PC-3 (cell line): ENCODE measurements at places on chromosomes 5 and 9.

DNA sequence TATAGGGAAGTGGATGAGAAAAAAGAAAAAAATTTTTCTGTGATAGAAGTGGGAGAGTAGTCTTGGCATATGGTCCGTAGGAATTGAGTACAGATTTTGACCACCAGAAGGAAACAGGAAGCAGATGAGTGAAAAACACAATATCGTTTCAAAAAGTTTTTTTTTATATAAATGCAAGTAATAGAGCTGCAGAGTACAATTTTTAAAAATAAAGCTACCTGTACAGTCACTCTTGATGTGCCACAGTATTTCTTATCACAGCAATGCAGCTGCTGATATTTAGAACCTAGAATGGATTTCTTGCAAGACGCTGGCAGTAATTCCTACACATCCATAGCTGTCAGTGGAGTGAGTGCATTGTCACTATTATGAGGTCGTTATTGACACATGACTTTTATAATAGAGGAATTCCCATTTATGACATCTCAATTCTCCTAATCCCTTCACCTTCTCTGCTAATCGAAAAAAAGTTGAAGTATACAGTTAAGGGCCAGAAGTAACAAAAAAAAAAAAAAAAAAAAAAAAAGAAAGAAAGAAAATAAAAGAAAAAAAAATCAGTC lies 477.7 kb downstream of the TAF11L14 start:
- no peak for DNase-seq

DNA sequence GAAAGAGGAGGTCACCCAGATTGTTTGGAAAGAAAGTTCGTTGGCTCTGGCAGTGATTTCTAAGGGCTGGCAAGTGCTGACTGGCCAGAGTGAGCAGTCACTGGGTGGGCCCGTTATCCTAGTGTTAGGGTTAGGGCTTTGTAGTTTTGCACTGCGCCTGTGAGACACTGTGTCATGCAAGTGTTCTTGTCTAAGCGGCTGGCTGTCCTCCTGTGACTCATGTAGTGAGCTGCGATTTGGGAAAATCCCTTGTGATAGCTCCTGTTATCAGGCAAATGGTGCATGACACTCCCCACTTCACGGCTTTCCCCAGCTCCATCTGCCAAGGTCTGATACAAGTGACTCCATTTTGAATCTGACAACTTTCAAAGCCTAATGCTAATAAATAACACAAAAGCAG lies 526.0 kb upstream of the ADAMTS16 start:
- DNase-seq, result no peak

- no peak for DNase-seq
These were observed 113.3 kb upstream of the SHB start for GRCh38 chr9:38182321-38182720.

- no peak for DNase-seq
These were observed 48.8 kb upstream of the GOLPH3 start for GRCh38 chr5:32222723-32223470.

GRCh38 chr5:7751874-7752273 lies 99.1 kb downstream of the CFAP90 start:
- DNase-seq, result no peak

GRCh38 chr5:39478863-39479262 lies 54.1 kb upstream of the DAB2 start:
- DNase-seq, result no peak

DNA sequence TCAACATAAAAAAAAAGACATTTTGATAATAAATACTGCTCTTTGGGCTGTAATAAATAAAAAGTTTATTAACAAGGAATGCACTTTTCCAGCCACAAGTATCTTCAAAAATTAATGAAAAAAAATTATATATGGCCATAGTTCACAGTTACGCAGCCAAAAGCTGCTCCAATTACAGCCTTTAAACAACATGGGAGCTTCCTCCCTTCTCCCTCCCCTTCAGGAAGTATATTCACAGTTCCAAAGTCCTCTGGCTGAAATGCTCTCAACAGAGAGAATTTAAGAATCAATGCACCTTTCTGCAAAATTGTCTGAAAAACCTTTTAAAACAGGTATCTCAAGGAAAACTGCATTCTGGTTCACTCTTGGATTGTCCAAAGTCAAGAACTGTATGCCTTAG lies 5.9 kb downstream of the PLK2 start:
- DNase-seq, result no peak
